A549 treated with DMSO at 1 μM for 4 hours (cell line): ENCODE measurements at places on chromosomes 16 and 17. TPM values are rescaled to one million over a fixed set of nuclear protein-coding genes. Genes with fewer than 3 reads are reported as not detected.

Gene CREBBP
- 16.9 to 24.1 TPM (median 21.0 TPM) in 5 replicates for total RNA-seq

Gene CDH5
- total RNA-seq, result 0.18 to 0.35 TPM (median 0.28 TPM) in 5 replicates

Gene ATP2A1
- total RNA-seq, result 1.4 to 3.6 TPM (median 2.4 TPM) in 5 replicates

Gene EVI2A
- not detected in 5 replicates for total RNA-seq

Gene KRT16
- 0.27 to 0.88 TPM (median 0.77 TPM) in 5 replicates for total RNA-seq

Gene MILR1
- 1.7 to 2.8 TPM (median 1.9 TPM) in 5 replicates for total RNA-seq

Gene BICDL2
- not detected in 5 replicates for total RNA-seq

Gene CTRB2
- total RNA-seq, result not detected in 5 replicates
